ENCODE measurements at places on chromosomes 2 and 18.

- no peak for DNase-seq
Measured at GRCh38 chr2:88866756-88867155, 175.3 kb downstream of the RPIA start.

DNA sequence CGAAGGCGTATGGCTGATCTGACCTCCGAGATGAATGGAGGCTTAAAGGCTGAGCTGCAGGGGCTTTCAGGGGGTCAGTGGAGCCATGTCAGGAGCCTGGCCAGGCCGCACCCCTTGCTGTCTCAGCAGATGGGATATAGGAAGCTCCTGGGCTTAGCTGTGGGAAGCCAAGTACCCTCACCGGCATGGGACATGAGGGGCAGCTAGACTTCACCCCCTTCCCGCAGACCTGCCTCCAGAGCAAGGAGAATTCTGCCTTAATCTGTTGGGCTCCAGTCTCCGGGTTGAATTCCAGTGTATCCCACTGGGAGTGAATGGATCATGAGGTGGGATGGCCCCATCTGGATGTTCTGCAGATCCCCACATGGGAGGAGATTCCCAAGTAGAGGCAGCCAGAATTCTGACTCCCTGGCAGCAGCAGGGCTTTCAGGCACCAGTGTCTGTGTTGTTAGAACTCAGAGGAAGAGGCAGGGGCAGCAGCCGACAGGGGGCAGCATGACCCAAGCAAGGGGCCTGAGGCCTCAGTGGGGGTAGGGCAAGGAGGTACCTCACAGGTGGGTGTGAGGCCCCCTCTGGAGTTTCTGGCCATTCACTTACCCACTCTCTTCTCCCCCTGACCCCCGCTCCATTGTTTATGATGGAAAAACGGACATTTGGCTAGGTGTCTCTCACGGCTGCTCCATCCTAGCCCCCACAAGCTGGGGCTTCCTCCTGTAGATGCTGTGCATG is 19.1 kb downstream of the CAPG start:
- peak; percentile 64 for DNase-seq

DNA sequence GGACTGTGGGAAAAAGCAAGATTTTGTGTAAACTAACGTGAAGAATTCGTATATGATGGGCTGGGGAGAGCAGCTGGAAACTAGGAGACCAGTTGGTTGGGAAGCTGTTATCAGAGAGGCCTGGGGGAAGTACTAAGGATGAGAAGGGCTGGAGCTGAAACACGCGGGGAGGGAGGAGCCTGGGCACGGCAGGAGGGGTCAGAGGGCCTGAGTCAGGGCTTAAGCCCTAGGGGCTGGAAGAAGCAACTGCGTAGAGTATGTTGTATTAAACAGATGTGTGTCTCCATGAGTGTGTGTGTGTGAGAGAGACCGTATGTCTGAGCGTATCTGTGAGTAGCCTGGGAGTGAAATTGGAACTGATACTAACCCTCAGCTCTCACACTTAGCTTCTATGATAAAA is 8.4 kb downstream of the POMC start:
- DNase-seq, result no peak

DNA sequence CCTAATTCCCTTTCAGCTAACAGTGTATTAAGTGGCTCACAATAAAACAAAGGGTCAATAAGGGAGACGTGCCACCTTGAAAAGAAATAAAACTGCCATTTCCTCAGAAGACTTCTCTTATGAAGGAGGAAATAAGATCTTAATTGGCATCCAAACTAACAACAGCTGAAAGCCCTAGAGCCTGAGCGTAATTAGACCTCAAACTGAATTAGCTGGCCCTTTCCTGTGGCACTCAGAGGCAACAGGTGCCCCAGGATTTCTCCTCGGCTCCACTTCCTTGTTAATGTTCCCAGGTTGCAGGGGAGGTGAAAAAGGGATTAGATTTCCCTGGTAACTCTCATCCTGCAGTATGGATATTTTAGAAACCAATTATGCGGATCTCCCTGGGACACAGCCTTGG is 804.3 kb downstream of the DCDC2C start:
- DNase-seq, result no peak

GRCh38 chr2:40758401-40759155 is 306.7 kb upstream of the SLC8A1 start:
- DNase-seq, result no peak

- no peak for DNase-seq
Measured at GRCh38 chr2:5766056-5766455, 73.9 kb downstream of the SOX11 start.

- DNase-seq, result no peak
Measured at GRCh38 chr18:71760541-71760940, 783.6 kb downstream of the CBLN2 start.

DNA sequence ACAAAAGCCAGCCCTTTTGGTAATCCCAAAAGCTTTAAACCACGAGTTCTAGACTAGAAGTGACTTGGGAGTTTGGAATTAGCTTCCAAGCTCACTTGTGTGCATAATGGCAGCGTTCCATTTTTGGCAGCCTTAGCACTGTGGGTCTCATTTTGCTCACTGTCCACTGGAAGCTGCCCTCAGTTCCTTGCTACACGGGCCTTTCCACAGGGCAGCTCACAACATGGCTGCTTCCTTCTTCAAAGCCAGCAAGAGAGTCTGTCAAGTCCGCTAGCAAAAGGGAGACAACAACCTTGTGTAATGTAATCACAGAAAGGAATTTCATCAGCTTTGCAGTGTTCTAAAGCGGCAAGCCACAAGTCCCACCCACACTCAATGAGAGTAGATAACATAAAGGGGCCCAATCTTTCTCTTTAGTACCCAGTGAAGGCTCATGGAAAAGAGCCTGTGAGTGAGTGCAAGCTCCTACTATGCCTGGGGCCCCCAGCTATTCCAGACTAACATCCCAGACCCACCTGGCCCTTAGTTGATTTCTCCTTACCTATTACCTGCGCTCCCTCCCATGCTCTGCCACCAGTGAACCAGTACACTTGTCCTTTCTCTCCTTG is 239.7 kb upstream of the FBXO11 start:
- no peak for DNase-seq

DNA sequence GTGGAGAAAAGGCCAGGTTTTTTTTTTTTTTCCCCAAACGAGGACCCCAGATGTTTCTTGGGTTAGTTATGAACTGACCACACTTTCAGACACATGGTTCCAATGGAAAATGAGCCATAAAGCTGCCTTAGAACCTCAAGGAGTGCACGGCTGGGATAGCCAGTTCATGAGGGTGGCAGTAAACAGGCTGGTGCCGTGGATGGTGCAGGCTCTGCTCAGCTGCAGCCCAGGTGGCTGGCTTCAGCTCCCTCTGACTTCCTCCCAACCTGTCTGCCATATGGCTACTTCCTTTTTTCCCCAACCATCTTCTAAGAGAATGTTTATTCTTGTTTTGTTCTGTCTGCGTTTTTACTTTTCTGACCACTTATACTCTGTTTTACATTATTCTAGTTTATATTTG is 109.8 kb upstream of the LMAN1 start:
- no peak for DNase-seq

- DNase-seq, result no peak
Measured at GRCh38 chr2:45497355-45497754, 113.7 kb downstream of the SRBD1 start.

- DNase-seq, result no peak
Measured at GRCh38 chr2:230250231-230250630, 24.7 kb downstream of the SP140 start.

- no peak for DNase-seq
Measured at GRCh38 chr2:194383401-194383800, 1273.6 kb upstream of the SLC39A10 start.

- DNase-seq, result no peak
Measured at GRCh38 chr2:17576802-17577201, 36.3 kb downstream of the VSNL1 start.

- DNase-seq, result no peak
Measured at GRCh38 chr18:7062811-7063210, 54.8 kb downstream of the LAMA1 start.

GRCh38 chr2:8457092-8457481 is 224.8 kb upstream of the ID2 start:
- no peak for DNase-seq

GRCh38 chr2:66461664-66462500 is 27.0 kb downstream of the MEIS1 start:
- no peak for DNase-seq

DNA sequence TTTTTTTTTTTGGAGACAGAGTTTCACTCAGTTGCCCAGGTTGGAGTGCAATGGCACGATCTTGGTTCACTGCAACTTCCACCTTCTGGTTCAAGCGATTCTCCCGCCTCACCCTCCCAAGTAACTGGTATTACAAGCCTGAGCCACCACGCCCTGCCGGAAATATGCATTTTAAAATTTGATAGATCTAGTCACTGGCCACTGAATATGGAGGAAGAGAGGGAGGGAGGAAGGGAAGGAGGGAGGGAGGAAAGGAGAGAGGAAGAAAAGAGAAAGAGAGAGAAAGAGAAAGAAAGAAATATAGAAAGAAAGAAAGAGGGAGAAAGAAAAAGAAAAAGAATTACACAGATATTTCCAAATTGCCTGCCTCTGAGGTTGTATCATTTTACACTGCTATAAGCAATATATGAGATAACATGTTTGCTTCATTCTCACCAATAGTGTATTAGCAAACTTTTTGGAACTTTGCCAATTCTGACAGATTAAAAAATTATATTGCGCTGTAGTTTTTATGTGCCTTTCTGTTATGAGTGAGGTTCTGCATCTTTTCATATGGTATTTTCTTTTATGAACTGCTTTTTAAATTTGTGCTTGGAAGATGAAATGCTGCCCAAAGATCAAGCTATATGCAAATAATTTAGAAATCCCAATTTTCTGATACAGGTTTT is 161.2 kb upstream of the MAP3K20 start:
- no peak for DNase-seq

DNA sequence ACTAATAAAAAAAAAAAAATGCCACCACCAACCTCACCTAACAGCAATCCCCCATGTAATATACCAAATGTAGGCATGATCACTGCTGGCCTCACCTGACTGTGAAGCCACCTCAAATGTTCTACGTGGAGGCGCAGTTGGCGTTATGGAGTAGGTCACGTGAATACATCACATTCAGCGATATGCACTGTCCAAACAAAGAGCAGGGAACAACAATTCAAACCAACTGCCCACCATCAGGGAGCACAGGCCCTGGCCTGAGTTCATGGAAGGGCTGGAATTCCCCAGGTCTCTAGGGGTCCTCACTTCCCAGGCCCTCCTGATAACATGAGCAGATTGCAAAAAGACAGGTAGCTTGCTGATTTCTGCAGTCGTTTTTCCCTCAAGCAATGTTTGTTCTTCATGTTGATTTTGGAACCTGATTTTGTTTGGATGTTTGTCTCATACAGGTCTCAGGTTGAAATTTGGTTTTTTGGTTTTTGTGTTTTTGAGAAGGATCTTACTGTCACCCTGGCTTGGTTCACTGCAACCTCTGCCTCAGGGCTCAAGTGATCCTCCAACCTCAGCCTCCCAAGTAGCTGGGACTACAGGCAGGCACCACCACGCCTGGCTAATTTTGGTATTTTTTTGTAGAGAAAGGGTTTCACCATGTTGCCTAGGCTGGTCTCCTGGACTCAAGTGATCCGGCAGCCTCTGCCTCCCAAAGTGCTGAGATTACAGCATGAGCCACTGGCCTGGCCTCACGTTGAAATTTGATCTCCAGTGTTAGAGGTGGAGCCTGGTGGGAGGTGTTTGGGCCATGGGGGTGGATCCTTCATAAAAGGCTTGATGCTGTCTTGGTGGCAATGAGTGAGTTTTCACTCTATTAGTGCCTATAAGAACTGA is 15.5 kb downstream of the TBC1D8 start:
- DNase-seq, result no peak

GRCh38 chr2:36453652-36454051 is 98.1 kb downstream of the CRIM1 start:
- DNase-seq, result no peak

- DNase-seq, result no peak
Measured at GRCh38 chr2:170711774-170712652, 3.1 kb upstream of the SP5 start.

DNA sequence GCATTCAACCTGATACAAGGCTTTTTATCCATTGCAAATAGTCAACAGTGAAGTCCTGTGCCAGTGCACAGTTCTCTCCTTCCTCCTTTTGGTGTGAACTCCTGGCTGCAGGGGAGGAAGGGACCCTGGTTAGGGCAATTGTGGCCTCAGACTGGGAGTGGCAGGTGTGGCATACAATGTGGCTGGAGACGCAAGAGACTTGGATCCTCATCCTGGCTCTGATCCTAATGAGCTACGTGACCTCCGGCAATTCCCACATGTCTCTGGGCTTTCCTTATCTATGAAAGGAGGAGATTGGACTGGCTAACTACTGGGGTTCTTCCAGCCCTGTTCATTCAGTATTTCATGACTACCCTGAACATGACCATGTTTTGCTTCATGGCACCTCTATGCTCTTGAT is 10.5 kb upstream of the IL1A start:
- DNase-seq, result no peak

- no peak for DNase-seq
Measured at GRCh38 chr2:77797088-77797487, 274.9 kb upstream of the LRRTM4 start.

DNA sequence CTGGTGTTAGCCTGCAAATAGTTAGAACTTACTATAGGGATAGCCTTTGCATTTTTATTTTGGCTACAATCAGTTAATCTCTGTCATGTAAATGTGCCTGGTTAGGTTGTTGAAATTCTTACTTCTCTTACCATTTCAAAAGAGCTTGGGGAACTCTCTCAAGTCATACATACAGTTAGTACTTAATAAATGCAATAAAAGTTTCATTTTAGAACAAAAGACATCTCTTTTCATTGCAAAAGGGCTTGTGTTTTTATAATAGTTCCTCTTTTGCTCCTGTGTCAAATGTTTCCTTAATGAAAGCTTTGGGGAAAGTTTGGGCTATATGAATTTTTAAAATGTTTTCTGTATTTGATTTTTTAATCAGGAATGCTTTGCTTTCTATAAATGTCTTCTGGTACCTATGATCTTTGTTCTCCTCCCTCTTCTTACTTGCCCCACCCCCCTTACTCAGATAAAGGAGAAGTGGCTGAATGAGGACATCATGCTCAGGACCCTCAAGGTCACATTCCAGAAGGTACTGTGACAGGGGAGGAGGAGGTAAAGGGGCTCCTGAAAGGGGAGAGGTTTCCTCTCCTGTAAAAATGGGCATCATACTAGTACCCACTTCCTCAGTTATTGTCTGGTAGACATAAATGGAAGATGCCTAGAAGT is 13.6 kb downstream of the PTPN18 start:
- DNase-seq, result no peak

DNA sequence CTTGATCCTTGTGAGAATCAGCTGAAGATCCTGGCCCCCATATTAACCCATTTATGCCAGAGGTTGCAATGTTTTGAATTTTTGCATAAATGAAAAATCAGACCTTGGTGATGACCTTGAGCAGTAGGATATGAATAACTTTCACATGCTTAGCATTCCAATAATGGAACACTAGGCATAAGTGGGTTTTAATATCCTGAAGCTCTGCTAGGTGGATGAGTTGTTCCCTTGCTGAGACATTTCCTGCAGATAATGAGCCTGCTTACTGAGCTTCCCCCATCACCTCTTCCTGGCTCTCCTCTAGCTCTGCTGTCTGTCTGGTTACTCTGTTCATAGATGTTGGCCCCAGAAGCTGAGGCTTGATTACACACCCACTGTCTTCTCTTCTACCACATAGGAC is 25.5 kb upstream of the SEC11C start:
- no peak for DNase-seq

All from activated T-cell treated with anti-CD3 and anti-CD28 coated beads for 4 hours (primary cell).